ENCODE measurements at places on chromosomes 13 and 19. TPM values are rescaled to one million over a fixed set of nuclear protein-coding genes. Genes with fewer than 3 reads are reported as not detected.

- DNase-seq, result no peak
These were observed 6.6 kb upstream of the FLT3 start for GRCh38 chr13:28106976-28107375.

- no peak for DNase-seq
These were observed 12.8 kb upstream of the TMEM86B start for GRCh38 chr19:55241143-55241934.

DNA sequence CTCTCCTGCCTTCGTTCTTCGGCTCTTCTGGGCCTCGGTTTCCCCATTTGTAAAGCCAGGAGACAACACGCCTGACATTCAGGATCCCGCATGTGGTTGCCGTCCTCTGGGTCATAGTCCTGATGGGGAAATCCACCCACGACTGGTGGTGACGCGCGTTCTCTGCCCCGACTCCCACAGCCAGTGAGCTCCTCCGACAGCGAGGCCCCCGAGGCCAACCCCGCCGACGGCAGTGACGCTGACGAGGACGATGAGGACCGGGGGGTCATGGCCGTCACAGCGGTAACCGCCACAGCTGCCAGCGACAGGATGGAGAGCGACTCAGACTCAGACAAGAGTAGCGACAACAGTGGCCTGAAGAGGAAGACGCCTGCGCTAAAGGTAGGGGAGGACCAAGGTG is 16.4 kb downstream of the HDGFL2 start:
- DNase-seq, result no peak

DNA sequence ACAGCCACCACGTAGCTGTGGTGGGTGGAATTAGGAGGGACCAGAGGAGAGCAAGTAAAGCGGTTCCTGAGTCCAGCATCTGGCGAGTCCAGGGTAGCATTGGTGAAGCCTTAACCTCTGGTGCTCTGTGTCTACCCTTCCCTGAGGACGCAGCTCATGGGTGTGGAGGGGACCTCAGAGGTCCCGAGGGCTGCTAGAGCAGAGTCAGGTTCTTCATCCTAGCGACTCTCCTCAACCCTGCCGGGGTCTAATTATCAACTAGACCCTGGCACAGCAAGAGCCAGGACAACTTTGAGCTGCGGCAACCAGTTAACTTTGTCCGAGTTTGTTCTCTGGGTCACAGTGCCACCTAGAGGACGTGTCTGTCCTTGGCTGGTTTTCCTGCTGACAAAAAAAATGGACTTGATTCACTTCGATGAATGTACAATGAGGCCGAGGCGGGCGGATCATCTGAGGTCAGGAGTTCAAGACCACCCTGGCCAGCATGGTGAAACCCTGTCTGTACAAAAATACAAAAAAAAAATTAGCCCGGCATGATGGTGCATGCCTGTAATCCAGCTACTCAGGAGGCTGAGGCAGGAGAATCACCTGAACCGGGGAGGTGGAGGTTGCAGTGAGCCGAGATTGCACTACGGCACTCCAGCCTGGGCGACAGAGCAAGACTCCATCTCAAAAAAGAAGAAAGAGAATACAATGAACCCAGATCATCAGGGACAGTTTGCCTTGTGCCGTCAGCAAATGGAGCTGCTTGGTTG is 25.0 kb downstream of the TSSK6 start:
- peak; percentile 89 for DNase-seq

- DNase-seq, result no peak
These were observed 4.3 kb downstream of the LGALS14 start for GRCh38 chr19:39708594-39708993.

Gene FXYD7
- polyA plus RNA-seq, result 1.6 TPM

All from muscle of arm (tissue), 14 donors.